ENCODE measurements at places on chromosomes 3 and 15.

DNA sequence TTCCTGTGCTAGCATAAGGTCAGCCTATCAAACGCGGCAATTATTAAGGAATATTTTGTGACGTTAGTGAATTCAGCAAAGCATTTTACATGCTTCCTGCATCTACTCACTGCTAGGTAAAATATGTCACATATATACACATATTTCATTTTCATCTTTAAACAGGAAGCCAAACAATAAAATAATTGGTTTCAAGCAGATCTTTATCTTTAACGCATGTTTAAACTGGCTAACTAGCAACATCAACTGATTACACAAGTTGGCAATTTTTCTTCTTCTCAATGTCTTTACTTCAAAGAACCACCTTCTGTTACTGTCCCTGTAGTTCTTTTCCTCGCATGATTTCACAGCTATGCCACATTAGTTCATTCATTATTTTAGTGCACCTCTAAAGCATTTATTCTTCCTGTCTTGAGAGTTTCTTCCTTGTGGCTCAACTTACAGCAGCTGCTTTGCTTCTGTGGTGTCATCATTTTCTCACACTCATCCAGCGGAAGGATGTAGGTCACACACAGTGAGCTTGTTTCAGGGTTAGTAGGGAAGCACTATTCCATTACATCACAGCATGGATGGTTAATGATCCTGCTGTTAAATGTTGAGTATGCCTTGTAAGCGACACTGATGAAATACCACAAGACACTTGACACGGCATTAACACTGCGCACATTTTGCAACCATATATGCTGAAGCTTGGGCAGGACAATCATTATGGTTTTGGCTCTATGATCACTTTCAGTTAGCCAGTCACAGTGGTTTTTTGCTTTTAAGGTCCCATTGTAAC lies 2.3 kb upstream of the BCHE start:
- no peak for DNase-seq

DNA sequence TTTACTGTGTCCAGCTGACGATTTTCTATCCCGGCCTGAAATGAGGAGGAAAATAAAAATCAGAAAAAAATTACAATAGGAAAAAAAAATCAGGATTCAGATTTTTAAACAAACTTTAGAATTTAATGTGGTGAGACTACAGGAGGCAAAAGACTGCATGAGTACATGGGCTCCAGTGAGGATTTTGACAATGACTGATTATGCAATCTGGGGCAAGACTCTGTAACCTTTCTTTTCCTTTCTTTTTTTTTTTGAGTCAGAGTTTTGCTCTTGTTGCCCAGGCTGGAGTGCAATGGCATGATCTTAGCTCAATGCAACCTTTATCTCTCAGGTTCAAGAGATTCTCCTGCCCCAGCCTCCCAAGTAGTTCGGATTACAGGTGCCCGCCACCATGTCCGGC lies 29.9 kb downstream of the SPG11 start:
- DNase-seq = peak; percentile 59

GRCh38 chr3:124272605-124273151 lies 280.8 kb upstream of the ROPN1 start:
- DNase-seq = no peak

DNA sequence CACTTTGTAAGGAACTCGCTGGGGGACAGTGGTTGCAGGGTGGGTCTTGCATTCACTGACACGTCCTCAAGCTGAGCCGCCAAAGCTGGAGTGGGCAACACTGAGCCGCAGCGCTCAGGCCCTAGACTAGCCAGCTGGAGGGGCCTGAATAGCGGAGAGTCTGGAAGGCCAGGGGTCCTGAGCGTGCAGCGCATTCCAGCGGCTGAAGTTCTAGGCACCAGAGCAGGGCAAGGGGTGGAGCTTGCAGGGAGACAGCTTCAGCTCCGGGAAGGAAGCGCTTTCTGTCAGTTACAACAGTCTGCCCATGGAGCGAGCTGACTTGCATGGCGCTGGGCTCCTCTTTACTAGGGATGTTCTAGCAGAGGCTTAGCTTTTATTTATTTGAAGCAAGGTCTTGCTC lies 2.7 kb downstream of the MAP6D1 start:
- DNase-seq = no peak

DNA sequence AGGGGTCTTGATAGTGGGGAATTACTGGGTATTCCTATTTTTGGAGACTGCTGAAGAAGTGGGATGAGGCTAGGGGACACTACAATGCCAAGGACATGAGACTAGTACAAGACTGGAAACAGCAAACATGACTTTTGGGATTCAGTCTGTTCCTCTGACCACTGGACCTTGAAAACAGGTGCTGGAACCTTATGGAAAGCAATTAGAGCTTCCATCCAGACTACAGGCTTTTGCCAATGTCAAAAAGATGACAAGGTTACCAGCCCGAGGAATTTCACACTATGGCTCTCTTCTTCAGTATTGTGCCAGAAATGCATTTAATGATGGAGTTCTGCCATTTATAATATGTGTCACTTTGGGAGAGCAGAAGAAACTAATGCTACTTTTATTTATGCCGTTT lies 282.6 kb downstream of the GAP43 start:
- no peak for DNase-seq

DNA sequence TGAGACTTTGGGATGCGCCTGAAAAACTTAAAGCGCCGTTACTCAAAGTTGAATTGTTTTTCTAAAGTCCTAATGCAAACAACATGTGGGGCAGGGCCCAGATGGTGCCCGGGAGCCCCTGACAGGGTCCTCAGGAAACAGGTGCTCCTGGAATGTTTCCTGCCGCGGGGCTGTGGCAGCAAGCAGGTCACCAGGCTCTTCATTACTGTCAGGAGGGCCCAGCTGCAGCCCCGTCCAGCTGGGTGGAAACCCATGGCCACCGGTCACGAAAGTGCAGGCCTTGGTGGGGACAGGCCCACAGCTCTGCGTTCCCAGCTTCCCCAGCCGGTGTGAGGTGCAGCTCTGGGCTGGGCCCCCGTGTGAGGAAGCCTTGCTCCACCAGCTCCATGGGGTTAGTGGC lies 63.9 kb upstream of the GATA2 start:
- DNase-seq = no peak

DNA sequence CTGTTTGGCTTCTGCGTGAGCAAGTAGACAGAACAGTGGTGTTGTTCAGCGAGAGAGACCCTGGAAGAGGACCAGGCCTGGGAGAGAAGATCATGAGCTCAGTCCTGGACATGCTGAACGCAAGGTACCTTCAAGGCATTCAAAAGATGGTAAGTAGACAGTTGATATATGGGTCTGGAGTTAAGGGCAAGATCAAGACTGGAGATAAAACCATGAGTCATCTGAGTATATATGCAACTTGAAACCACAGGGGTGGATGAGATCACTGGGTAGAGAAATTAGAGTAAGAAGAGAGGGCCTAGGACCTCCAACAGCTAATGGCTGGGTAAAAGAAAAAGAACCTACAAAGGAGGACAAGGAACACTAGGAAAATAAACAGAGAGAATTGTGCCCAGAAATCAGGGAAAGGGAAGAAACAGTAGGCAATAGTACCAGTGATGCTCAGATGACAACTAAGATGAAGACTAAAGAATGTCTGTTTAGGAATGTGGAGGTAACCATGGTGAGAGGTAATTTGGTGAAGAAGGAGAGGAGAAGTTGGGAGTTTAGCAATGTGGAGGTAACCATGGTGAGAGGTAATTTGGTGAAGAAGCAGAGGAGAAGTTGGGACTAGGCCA lies 343.2 kb upstream of the ADAMTS9 start:
- DNase-seq = peak; percentile 89

GRCh38 chr15:65947041-65947440 lies 77.8 kb downstream of the RAB11A start:
- DNase-seq = no peak

DNA sequence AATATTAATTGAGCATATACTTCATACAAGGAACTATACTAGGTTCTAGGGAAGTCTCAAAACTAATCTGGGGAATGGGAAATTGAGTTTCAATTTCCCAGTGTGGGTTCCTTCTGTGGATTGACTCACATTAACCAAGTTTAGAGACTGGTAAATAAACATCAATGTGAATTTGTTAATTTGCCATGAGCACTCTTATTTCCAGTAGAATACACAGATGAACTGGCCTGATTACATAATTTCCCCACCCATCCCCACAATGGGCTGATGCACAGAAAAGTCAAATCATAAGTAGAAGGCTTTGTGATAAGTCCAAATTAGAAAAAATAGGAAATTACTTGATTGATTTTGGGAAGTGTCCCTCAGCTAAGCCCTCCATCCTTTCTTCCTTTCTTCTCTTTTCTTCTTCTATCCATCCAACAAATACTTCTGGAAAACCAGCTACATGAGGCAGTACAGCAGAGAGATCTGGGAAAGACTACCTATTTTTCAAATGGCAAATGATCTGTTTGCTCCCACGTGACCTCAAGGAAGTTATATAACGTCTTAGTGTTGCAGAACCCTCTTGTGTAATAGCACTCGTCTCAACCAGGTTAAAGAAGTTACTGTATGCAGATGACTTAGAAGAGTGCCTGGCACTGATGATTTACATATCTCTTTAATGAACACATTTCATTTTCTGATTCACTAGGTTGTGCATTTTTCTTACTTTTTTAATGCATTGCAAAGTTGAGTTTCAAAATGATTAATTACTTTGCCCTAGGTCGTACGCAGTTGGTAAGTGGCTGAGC lies 312.3 kb downstream of the SV2B start:
- DNase-seq = peak; percentile 7

- peak; percentile 28 for DNase-seq
Measured at GRCh38 chr3:98733053-98733811, 29.9 kb upstream of the ST3GAL6 start.

- DNase-seq = no peak
Measured at GRCh38 chr3:196051282-196052076, 30.4 kb downstream of the TFRC start.

DNA sequence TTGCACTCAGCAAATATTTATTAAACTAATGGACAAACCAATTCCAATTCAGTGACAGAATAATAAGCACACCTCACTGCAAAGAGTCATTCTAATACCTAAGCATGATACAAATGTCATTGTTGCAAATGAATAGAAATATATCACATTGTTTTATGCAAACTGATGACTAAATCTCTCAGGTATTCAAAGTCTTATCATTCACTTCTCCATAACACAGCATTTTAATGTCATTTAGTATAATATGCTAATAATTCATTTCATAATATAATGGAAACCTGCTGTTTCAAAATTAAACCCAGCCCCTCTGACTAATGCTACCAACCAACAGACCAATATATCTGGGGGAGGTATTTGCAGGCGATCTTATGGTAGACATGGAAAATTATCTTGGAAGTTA lies 71.8 kb downstream of the FGF7 start:
- no peak for DNase-seq

Measured in mammary epithelial cell (primary cell).